ENCODE measurements at places on chromosomes 5 and 9.

GRCh38 chr5:42302186-42302585 lies 121.1 kb upstream of the GHR start:
- DNase-seq = no peak

DNA sequence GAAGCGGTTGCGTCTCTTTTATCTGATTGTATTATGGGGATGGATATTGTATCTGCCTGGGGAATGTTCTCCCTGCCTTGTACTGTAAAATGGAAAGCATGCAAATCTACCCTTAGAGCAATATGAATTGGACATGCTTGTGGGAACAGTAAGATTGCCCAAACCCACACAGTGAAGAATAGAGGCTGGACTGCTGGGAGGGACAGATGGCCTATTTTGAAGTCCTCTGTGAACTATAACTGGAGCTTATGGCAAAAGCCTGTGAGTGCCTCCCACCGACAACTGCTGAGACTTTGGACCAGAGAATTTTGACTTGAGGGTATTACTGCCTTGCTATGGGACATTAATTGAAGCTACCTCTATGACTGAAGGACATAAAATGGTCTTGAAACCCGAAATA lies 168.9 kb downstream of the ERCC6L2 start:
- no peak for DNase-seq

- no peak for DNase-seq
Observed at GRCh38 chr5:9781890-9782289, 151.7 kb upstream of the TAS2R1 start.

DNA sequence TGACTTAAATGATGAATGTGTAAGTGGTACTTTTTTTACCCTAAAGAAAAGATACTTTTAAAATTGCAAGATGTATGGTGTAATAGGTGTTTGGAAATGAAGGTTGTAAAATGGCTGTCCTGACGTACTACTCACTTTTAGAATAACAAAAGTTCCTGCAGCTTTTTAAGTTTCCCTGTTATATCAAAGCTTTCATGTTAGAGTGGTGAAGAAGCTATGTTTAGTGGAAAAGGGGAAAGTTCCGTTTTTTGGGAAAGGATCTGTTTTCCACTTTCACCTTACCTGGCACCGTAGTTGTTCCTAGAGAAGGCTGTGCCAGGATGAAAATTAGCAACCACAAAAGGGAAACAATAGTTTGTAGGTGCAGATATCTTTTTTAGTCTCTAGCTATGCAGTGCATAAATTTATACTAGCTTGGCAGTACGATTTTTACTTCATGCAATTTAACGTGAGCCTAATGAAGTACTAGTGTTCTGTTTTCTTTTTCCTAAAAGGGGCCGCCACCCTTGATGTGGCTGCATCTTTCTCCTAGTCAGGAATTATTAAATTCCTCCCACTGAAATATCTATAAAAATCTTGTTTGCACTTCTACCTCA lies 1.3 kb downstream of the TNPO1 start:
- DNase-seq = no peak

DNA sequence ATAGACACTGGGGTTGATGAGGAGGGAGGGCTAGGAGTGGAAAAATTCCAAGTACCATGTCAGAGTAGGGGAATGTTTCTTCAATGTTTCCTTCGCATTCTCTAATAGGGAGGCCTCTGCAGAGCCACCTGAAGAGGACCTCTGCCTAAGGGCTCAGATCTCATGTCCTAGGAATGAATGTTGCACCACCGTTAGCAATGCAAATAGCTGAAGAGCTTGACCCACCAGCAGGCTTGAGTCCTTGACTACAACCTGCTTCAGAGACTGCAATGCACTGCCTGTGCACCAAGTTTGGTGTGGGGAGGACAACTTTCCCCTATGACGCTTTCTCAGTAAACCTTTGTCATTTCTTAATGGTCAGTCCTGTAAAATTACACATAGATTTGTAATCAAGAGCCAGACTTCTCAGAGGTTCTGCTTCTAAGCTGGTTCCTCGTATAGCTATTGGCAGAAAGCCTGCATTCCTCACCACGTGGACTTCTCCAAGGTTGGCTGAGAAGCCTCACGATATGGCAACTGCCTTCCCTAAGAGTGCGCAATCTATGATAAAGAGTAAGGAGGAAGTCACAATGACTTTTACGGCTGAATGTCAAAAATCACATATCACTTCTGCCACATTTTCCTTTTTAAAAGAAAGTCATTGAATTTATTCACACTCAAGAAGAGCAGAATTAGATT lies 600.7 kb upstream of the PTGER4 start:
- no peak for DNase-seq

- no peak for DNase-seq
Observed at GRCh38 chr5:181190711-181191525, 14.1 kb downstream of the TRIM7 start.

- DNase-seq = peak; percentile 94
Observed at GRCh38 chr9:137550231-137550621, at the start of gene PNPLA7. Gene PNPLA7 (minus strand): TSS chr9:137550402. CDS start chr9:137550197, 205 bp downstream.

GRCh38 chr5:91183743-91184142 lies 199.4 kb downstream of the ARRDC3 start:
- DNase-seq = no peak

DNA sequence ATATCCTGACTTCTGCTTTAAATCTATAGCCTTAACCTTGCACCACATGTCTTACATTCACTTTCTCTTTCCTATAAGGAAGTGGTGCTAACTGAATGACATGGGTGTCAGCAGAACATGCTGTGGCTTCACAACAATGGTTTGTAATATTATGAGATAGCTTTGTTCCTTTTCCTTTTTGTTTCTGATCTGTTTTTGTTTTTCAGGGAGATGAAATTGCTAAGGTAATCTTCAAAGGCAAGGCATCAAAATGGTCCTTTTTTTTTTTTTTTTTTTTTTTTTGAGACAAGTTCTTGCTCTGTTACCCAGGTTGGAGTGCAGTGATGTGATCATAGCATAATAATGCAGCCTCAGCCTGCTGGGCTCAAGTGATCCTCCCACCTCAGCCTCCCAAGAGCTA lies 53.6 kb upstream of the RANBP6 start:
- DNase-seq = no peak

DNA sequence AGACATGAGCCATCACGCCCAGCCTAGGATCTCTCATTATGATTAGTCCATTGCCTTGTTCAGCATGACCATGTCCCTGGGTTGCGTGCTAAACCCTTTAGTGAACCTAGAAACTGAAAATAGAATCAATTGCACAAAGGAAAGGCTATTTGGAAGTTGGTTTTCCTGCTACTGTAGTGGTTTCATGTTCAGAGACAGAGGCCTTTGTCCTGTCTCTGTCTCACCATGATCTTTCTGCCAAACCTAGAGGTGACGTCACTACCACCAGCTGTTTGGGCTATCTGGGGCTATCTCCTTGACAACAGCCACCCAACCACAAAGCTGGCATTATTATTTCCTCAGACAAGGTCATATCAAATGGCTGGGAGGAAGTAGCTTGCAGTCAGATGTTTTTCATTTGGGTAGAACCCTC lies 4.0 kb upstream of the CDK5RAP2 start:
- no peak for DNase-seq

GRCh38 chr5:103389846-103390245 lies 131.3 kb downstream of the MACIR start:
- DNase-seq = no peak

DNA sequence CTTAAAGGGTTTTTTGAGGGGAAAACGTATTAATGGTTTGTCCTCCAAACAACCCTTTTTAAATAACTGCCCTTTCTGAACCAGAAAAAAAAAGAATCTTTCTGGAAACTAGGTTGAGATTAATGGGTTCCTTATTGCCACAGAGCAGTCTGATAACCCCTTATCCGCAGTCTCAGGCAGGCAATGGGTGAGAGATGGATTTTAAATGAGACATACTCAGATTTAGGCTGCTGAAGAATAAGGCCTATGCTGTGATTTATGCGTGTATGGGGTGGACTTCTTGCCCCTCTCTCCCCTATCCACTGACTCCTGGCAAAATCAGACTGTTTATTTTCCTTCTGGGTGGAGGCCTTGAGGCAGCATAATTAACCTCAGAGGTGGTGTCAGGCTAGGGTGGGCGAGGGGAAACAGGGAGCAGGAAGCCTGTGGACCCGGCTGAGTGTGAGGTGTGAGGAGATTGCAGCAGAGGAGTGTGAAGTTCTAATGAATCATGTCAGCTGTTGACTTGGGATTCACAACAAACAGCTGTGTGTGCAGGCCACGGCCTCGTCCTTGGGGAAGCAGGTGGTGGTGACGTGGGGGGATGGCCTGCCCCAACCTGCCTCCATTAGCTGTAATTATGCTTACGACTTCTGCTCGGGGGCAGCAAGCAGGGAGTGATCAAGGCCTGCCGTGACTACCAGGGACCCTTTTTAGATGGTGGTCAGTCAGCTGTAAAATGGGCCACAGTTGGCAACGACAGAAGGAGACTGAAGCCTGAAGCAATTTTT lies 196.4 kb downstream of the SEMA6A start:
- no peak for DNase-seq

- no peak for DNase-seq
Observed at GRCh38 chr5:175590471-175590881, 67.4 kb upstream of the HRH2 start.

DNA sequence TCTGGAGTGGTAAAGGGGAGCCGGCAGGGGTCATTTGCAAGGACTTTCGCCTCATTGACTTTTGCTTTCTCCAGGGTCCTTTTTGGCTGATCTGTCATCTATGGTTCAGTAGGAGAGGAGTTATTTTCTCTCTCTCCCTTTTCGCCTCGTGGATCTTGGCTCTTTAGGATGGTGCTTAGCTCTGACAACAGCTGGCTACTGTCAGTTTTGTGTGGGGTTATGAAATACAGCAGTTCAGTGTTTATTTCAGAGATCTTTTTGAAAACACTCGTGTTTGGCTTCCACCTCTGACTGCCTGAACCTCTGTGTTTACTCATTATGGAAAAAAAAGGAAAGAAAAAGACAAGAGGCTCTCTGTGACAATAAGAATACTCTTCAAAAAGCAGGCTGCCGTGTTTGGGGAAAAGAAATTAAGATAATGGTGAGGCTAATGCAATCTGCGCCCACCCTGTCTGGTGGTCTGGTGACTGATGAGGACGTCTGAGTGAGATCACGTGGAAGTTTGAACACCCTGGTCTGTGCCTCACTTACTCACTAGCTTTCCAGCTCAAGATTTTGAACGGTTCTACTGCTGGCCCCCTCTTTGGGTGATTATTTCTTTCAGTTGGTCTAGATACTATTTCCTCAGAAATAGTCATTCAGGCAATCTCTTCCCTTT lies 567.7 kb downstream of the CAAP1 start:
- DNase-seq = no peak

- no peak for DNase-seq
Observed at GRCh38 chr9:124018730-124019697, 7.4 kb downstream of the LHX2 start.

- no peak for DNase-seq
Observed at GRCh38 chr9:90526386-90526785, 116.2 kb downstream of the DIRAS2 start.

DNA sequence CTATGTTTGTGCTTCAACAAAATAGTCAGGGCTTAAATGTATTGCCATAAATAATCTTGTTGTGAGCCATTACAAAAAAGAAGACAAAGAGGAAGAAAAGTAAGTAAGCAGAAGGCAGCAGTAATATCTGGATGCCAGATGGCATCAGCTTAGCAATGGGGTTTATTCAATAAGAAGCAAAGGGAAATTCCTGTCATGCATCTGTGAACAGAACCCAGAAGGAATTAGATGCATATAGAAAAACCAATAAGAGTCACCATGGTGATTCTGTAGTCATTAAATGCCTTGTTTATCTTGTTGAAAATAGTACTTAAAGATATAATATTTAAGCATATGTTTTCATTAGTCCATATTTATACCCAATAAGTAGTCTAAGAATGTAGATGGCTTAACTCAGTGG lies 216.0 kb downstream of the ADAMTSL1 start:
- DNase-seq = no peak

DNA sequence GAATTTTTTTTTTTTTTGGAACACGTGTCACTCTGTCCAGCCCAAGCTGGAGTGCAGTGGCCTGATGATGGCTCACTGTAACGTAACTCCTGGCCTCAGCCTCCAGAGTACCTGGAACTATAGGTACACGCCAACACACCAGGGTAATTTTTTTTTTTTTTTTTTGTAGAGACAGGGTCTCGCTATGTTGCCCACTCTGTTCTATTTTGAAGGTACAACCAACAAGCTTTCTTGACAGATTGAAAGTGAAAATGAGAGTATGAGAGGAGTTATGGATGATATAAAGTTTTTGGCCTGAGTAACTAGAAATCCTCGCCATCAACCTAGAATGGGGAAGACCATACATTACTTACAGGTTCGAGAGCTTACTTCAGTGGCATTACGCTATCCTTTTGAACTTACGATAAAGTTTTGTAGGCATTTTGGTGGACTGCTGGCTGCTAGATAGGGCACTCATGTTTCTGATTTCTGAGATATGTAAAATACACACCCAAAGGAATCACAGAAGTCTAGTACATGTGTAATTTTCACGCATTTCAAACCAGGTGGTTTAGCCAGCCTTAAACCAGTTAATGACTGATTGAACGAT lies 806 bp upstream of the CDC42SE2 start:
- no peak for DNase-seq

All from prostate gland (tissue), 2 donors.